ENCODE measurements at places on chromosomes 12 and 14.

DNA sequence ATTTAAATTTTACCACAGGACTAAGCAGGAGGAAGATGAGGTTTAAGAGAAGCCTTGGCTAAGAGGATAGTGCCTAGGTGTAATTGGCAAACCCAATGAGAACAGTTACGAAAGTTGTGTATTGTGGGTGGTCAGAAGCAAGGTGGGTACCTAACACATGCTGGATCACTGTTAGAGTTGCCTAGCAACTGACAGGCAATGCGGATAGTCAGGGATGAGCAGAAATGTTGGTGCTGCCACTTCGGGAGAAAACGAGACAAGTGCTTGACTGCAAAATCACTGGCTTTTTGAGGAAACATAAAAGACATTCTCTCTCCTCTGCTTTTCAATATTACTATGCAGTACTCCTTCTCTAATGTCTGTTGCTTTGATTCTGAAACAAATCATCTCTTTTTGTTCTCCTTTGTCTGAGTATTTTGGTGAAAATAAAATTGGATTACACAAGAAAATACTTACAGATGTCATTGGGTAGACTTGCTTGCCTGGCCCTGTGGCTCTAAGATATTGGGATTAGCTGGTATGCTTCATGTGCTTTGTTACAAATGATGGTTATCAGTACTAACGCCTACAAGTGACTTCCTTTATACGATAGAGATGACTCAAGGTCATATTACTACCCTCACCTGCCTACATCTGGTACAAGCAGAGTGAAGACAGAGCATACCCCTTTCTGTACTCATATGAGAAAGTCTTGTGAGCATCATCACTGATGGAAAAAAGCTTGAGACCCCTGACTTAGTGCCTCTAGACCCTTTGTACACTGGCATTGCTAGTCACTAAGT lies 48.0 kb downstream of the TDP1 start:
- DNase-seq, result no peak

DNA sequence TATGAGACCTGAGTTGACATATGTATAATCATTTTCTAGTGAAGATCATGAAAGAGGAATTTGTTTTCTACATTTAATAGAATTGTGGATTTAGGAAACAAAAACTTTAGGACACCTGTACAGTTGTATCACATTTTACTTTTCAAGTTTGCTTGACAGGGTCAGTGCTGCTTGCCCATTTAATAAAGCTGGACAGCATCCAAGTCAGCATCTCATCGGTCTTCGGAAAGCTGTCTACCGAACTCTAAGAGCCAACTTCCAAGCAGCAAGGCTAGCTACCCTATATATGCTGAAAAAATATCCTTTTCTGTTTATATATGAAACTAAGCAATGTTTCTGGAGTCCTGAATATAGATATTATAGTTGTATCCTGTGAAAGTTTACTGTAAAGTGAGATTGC lies 52.3 kb downstream of the VEZT start:
- DNase-seq, result no peak

- no peak for DNase-seq
These were observed 16.4 kb upstream of the TAS2R30 start for GRCh38 chr12:11150832-11151231.

GRCh38 chr12:69039911-69040310 lies 106.9 kb upstream of the CPM start:
- peak; percentile 52 for DNase-seq

GRCh38 chr14:54291491-54292191 lies 105.2 kb upstream of the CDKN3 start:
- DNase-seq, result no peak

- no peak for DNase-seq
These were observed 82.5 kb upstream of the FICD start for GRCh38 chr12:108432423-108433121.

DNA sequence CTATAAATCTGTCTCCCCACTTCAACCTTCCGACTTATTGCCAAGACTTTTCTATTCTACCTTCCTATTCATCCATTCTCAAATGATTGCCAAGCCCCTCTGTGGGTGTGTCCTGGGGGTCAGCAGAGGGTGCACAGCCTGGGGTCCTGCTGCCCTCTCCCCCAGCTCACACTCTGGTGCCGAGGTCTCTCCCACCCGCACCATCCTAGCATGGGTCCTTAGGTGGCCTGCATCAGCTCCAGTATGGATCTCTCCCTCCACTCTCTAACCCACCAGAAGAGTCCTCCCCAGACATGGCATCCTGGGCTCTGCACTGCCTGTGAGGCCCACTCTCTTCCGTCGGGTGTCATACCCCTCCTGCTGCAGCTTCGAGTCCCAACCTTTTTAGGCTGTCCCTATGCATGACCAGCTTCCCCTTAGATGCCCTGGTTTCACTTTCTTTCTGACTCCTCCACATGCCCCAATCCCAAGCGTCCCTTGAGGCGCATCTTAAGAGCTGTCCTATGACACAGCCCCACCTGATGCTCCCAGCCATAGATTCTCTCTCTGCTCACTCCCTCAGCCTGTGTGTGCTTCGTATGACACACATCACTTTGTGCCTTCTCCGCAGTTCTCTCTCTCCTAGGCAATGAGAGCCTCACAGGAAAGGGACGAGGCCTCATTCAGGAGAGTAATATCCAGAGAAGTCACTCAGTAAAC lies 43.9 kb downstream of the GIT2 start:
- no peak for DNase-seq

DNA sequence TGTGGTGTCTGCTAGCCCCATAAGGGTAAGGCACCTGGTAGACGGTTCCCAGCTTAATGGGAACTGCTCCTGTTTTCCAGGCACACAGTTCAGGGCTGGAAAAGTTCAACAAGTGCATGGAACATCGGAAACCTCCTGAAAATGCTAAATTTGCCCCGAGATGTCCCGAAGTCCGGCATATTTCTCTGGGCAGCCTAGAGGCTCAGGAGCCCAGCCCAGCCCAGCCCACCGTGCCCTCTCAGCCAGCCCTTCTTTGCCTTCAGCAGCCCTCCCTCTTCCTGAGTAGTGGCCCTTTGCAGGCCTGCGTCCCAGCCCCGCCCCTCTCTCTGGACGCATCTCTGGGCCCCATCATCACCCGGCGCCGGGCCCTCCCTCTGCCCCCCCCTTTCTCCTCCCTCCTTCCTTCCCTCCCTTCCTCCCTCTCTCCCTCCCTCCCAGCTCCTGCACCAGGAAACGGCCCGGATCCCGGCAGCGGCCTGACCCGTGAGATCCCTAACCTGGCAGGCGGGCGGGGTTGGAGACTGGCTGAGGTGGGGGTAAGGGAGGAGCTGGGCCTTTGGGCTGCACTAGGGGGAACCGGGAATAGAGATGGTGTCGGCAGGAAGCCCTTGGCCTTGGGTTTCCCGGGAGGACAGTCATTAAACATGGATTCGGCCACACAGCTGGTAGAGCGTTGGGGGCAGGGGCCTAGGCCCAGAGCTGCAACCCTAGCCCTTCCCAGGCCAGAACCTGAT lies at the start of gene BCL2L2:
TSS of gene BCL2L2 (plus strand) at position 422 of the 734 bp plus-strand sequence. CDS start 935 bp downstream, outside the sequence.
- DNase-seq, result peak; percentile 72

GRCh38 chr14:70702161-70702560 lies 60.4 kb downstream of the TTC9 start:
- no peak for DNase-seq

GRCh38 chr12:39354955-39355354 lies 88.0 kb downstream of the KIF21A start:
- DNase-seq, result no peak

DNA sequence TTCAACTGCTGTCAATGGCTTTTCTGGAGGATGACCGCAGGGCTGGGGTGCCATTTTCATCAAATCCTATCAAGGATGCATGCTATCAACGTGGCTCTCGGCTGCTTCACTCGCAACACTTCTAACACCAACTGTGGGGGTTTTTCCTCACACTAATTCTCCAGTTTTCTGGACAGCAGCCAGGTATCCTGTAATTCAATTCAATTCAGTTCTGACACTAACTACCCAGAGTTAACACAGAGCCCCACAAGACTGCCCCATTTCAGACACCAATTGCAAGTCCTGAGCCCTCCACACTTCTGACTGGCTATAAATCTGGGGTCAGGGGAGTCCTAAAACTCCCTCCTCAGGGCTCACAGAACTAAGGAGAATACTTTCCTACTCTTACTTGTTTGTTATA lies 55.3 kb upstream of the TMCC3 start:
- DNase-seq, result no peak

Data from NCI-H1694 treated with DMSO at 0.1 percent for 48 hours (cell line).